ENCODE measurements at places on chromosomes 6 and 20.

GRCh38 chr6:168407842-168408241 lies 33.1 kb upstream of the SMOC2 start:
- DNase-seq: no peak

DNA sequence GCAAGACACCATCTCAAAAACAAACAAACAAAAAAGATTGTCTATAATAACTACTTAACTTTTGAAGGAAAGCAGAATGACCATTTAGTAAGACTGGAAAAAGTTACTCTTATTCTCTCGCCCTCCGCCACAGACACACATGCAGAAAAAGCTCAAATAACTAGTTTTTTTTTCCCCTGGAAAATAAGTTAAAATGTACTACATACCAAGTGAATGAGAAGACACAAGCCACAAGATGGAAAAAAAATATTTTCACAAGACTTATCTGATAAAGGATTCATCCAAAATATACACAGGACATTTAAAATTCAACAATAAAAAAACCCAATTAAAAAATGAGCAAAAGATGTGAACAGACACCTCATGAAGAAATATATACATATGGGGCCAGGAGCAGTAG lies 31.9 kb downstream of the NUDT3 start:
- DNase-seq: no peak

GRCh38 chr6:56145616-56146015 lies 101.8 kb downstream of the COL21A1 start:
- DNase-seq: no peak

DNA sequence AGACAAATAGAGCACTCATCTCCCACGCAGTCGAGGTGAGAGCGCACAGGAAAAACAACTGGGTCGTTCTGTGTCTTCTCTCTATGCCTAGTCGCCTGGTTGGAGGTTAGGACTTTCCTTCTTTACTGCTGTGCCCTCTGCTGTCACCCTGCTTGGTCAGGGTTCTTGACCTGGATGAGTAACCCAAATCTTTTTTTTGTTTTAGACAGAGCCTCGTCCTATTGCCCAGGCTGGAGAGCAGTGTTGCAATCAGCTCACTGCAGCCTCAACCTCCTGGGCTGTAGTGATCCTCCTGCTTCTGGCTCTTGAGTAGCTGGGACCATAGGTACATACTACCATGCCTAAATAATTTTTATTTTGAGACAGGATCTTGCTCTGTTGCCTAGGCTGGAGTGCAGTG lies 24.5 kb downstream of the PRPF6 start:
- DNase-seq: no peak

DNA sequence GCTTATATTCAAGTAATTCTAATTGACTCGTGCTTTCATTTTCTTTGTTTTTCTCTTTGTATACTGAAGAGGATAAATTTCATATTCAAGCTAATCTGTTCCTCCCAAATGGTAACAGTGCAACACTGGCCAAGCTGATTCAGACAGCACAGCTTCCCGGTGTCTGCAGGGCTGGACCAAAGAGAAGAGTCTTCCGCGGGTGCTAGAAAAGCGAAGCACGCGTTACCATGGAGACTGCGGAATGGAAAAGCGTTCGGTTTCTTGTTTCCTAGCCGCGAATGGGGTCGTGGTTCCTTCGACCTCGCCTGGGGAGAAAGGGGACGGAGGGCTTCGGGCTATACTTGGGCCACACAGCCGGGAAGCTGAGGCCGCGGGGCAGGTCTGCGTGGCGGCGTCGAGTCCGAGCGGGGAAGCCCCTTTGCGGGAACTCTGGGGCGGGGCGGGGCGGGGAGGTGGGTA lies 6.2 kb upstream of the ZNF311 start:
- DNase-seq: no peak

DNA sequence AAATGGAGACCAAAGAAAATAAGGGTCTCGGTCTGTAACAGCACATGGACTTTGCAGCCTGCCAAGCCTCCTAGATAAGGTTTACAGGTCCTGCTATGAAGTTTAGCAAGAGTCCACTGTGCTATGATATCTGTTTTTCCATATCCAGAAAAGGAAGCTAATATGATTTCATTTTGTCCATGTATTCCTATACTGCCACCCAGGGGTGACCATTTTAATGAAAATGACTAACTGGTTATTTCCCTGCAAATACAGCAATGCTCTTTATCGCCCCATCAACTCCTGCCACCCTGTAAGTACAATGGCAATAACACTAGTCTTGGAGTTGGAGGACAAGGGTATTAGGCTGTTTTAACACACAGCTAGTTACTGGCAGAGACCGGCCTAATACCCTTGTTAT lies 115.2 kb upstream of the GLP1R start:
- DNase-seq: no peak

GRCh38 chr6:46159229-46159628 lies 11.6 kb downstream of the ENPP5 start:
- DNase-seq: no peak

GRCh38 chr6:136415351-136416007 lies 125.8 kb upstream of the BCLAF1 start:
- no peak for DNase-seq

GRCh38 chr6:15538106-15538505 lies 124.7 kb downstream of the DTNBP1 start:
- no peak for DNase-seq

- DNase-seq: no peak
Measured at GRCh38 chr20:47664744-47665143, 120.5 kb downstream of the SULF2 start.

DNA sequence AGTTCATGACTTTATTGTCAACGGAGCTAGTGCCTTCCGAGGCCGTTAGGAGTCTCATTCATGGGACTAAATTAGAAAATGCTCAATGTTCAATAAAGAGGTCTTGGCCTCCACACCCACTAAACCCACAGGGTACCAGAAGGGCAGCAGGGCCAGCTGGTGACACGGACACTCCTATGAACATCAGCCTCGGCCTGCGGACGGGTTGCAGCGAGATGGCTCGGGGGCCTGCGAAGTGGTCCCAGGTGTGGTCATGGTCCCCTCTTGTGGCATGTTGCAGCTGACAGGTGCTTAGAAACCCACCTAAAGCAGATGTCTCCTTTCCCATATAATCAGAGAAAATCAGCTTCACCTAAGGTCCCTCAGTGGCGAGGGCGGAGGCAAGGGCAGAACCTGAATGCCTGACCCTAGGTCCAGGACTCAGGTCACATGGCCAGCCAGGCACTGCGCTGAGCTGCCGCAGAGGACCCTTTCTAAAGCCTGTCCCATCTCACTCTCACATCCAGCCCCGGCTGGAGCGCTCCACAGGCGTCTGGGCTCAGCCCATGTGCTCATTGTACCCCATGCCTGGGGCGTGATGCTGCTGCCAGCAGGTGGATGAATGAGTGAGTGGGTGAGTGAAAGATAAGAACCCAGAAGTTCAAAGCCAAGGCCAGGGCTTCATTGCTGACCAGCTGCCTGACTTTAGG lies 35.8 kb downstream of the NFATC2 start:
- no peak for DNase-seq

- DNase-seq: no peak
Measured at GRCh38 chr20:45235995-45236394, 14.8 kb downstream of the SEMG2 start.

- DNase-seq: no peak
Measured at GRCh38 chr6:33589392-33589730, 9.3 kb upstream of the BAK1 start.

GRCh38 chr6:2749969-2750600 lies 637 bp downstream of the MYLK4 start:
- peak; percentile 76 for DNase-seq

GRCh38 chr6:122154912-122155575 lies 244.4 kb upstream of the HSF2 start:
- no peak for DNase-seq

DNA sequence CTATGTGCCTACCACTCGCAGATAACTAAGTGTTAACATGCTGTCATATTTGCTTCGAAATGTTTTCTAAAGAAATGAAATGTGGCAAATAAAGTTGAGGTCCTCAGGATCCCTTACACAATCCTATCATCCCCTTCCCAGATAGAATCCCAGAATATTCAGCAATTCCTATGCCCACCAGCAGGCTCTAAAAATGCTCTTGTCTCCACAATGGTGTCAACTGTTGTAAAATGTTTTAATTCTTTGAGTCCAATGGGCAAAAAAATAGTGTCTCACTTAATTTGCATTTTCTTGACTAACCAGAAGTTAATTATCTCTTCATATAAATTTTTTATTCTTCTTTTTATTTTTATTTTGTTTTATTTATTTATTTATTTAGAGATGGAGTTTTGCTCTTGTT lies 103.9 kb upstream of the MAP7 start:
- no peak for DNase-seq

DNA sequence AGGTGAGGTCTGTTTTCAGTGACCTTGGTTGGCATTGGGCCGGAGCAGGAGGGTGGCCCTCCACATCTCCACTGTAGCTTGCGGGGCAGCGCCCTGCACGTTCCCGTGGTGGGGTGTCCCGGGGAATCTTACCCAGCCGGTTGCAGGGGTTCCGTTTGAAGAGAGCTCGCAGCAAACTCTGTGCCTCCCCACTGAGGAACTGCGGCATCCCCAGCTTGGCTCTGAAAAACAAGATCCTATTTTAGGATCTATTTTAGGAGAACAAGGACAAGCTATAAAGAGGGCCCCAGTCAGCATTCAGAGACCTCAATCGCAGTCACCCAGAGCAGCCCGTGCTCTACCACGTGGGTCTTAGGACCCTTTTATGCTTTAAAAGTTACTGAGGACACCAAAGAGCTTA lies 97.8 kb downstream of the RAMACL start:
- no peak for DNase-seq

- DNase-seq: no peak
Measured at GRCh38 chr20:24752612-24753011, 196.5 kb upstream of the CST7 start.

DNA sequence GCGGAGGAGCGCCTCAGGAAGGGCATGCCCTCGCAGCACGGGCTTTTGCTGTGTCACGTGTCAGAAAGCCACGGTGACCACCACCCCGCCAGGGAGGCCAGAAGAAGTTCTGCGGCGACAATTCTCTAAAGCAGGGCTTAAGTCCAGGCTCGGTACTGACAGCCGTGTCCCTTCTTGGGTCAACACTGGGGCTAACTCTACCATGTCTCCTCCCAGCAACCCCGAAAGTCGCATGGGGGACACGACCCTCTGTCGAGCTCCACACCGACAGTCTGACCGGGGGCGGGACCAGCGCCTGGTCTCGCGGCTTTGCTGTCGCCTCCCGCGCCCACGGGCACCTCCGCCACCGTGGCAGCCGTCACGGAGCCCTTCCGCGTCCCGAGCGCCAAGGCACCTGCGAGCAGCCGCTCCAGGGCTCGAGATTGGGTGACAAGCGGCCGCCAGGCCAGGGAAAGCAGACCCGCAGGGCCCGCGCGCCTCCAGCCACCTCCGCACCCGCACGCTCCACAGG lies 534 bp downstream of the NANP start:
- no peak for DNase-seq

DNA sequence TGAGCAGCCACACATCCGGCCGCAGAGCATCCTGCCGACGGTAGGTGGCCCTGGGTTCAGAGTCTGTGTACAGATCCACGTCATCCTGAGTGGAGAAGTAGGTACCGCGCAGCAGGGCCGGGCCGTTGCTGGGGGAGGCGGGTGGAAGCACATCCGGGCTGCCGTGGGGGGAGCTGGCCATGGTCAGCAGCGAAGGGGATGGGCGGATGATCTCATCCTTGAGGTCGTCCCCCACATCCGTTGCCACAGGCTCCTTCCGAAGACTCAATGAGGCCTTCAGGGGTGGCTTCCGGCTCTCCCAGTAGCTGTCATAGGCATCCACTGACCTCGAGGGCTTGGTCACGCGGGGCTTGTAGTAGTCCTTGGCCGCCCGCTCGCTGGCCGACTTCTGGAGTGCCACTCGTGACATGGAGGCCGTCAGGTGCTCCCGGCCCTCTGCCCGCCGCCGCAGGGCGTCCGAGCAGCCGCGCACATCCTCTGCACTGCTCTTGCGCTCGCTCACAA lies 9.2 kb downstream of the SPATA2 start:
- DNase-seq: no peak

- DNase-seq: no peak
Measured at GRCh38 chr6:86738078-86738477, 199.2 kb upstream of the HTR1E start.

- DNase-seq: no peak
Measured at GRCh38 chr6:31683591-31683990, 2.7 kb upstream of the LY6G5C start.

- DNase-seq: no peak
Measured at GRCh38 chr6:124879992-124880355, 82.3 kb upstream of the RNF217 start.

GRCh38 chr6:128149796-128150195 lies 248.9 kb upstream of the THEMIS start:
- no peak for DNase-seq

DNA sequence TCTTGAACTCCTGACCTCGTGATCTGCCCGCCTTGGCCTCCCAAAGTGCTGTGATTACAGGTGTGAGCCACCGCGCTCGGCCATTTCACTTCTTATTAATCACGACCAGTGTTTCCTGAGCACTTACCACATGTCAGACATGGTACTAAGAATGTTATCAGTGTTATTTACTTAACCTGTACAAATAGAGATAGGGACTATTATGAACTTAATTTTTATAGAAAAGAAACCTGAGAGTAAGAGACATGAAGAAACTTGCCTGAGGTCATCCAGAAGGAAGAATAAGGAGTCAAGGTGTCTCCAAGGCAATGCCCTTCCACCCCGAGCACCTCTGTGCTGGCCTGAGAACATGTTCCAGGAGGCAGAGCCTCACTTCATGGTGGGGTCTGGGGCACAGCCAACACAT lies 29.3 kb upstream of the EZR start:
- DNase-seq: no peak

GRCh38 chr6:21710216-21710615 lies 116.7 kb downstream of the SOX4 start:
- no peak for DNase-seq

DNA sequence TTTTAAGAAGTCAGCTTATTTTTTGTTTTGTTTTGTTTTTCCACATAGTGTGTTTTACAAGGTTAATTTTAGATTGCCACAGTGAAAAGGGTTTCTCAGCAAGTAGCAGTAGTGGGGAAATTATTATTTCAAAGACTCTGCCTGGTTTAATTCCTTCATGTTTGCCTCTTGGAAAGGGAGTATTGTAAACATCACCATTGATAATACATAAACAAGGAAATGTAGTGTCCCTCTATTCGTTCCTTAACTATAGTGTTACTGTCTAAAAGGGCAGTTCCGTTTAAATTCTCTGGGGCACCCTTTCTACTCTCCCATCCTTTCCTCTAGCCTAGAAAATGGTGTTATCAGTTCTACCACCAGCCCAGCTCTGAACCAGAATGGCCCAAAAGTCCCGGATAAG lies 391.0 kb upstream of the SOX4 start:
- DNase-seq: no peak

DNA sequence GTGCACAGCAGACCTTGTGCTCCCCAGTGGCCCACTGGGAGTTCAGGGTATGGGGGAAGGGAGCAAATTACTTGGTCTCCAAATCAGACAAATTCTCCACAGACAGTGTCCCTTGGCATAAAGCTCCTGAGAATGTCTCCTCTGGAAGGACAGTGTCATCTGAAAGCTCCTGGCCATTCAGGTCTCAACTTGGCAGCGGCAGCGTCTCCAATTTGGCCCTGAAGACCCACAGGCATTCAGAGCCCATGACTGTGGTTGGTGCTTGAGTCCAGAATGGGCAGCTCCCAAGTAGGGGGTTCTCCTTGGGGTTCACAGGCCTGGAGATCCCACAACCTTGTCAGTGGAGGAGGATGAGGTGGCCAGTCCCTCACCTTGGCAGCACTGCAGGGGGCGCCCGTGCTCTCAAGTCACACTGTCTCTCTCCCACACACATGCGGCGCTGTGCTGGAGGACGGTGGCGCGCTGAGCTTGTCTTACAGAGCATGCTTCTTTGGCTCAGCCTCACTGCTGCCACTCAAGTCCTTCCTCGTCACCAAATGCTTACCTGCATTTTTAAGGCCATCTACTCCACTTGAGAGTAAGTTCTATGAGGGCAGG lies 20.7 kb downstream of the DYNLRB1 start:
- peak; percentile 21 for DNase-seq

Data from effector memory CD8-positive, alpha-beta T cell (primary cell).